ENCODE measurements at places on chromosomes 12 and 14.

DNA sequence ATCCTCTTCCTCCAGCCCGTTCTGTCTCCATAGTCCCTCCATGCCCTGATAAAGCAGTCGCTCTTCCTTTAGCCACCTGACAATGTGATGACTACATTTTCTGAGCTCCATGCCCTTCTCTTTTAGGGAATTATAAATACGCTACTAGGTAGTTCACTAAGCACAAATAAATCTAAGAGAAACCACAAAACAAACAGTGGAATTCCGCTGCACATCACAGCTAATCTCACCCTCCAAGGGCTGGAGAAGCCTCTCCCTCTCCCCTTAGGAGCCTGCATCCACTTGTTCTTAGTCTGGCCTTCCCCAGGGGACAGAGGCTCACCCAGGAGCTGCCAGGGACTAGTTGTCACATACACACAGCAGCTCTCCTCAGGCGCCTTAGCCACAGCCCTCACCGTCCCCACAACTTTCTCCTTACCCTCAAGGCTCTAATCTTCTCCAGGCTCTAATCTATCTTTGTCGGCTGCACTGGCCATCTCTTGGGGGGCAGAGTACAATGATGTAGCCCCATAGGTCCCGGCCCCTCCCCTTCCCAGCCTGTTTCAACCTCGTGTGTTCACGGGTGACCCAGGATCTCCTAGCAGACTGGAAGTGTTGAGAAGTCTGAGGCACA lies 55.9 kb upstream of the GPR68 start:
- peak; percentile 25 for DNase-seq

DNA sequence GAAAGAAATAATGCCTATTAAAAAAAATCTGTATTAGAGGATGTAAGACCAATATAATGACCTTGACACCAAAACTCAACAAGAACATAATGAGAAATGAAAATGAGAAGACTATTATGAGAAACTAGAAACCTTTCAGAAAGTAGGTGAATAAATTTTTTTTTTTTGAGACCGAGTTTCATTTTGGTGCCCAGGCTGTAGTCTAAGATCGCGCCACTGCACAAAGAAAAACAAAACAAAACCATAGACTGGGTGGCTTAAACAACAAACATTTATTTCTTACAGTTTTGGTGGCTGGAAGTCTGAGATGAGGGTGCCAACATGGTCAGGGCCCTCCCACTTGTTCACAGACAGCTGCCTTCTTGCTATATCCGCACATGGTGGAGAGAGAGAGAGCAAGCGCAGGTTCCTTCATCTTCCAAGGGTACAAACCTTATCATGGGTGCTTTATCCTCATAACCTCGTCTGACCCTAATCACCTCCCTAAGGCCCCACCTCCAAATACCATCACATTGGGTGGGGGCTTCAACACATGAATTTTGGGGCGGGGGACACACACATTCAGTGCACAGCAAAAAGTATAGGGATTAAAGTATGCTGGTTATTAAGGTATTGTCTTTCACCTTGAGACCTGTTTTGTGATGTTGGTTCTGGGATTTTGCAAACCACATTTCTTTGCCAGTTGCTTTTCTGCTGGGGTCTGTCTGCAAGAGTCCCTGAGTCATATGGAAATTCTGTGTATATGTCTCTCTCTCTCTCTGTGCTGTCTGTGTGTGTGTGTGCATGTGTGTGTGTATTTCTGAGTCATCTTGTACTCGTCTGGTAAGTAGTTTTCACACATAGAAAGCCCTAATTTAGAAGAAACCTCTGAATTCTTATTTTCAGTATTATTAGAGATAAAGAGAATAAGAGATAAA lies 26.2 kb downstream of the ZCRB1 start:
- peak; percentile 72 for DNase-seq

DNA sequence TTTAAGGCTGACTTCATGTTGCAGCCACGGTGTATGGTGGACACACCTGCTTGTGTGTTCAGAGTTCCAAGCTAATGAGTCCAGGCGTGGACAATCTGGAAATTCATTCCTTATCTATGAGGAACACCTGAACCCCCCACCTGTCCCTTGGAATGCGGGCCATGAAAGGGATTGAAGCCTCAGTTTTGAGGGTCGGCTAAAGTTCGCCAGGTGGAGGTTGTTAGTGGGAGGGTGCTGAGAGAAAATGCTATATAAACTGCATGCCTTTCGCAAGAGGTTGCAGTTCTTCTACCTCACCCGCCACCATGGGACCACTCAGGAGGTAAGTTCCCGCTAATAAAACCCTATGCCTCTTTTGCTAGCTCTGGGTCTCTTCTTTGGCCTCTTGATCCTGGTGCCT lies 348.0 kb downstream of the BCL11B start:
- DNase-seq, result no peak

DNA sequence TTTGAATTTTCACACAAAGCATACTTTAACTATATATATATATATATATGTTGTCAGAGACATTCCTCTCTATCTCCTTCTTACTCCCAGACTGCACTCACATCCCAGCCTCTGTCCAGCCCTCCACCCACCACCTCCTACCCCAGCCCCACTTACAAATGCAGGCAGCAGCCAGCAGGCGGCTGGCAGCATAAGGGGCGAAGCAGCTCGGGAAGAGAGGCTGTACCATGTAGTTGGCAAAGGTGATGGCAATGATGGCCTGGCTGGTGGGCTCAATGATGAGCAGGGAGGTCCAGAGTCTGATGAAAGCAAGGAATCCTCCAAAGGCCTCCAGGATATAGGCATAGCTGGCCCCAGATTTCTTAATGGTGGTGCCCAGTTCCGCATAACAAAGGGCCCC lies 2.5 kb downstream of the SLC7A7 start:
- no peak for DNase-seq

DNA sequence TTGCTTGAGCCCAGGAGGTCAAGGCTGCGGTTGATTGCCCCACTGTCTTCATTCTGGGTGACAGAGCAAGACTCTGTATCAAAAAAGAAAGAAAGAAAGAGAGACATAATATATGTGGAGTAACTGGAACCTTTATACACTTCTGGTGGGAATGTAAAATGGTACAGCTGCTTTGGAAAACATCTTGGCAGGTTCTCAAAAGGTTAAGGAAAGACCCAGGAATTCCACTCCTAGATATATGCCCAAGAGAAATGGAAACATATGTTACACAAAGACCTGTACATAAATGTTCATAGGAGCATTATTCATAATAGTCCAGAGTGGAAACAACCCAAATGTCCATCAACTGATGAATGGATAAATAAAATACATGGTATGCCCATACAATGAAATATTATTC lies 7.2 kb downstream of the RBMS2 start:
- no peak for DNase-seq

- peak; percentile 64 for DNase-seq
These were observed 5.4 kb downstream of the DDN start for GRCh38 chr12:48993787-48994186.

DNA sequence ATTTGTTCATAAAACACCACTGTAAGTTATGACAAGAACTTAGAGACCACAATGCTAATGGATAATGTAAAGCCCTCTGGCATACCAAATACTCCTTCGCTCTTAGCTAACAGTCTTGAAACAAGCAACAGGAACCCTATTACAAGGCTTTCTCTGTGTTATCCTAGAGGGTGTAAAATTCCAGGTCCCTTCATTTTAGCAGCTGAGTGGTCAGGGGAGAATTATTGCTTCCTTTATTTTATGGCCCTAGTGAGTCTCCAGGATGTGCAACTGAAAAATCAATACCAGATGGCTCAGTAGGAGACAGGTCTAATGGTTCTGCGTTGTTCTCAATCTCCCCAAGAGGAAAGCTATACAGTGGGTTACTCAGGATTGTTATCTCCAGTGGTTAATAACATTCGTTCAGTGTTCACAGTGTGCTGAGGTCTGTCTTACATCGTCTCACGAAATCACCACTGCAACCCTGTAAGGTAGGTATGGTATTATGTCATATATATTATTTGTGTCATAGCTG lies 172.7 kb upstream of the CNOT2 start:
- DNase-seq, result no peak

- no peak for DNase-seq
These were observed 71.7 kb downstream of the TRAF3 start for GRCh38 chr14:102848830-102849525.

DNA sequence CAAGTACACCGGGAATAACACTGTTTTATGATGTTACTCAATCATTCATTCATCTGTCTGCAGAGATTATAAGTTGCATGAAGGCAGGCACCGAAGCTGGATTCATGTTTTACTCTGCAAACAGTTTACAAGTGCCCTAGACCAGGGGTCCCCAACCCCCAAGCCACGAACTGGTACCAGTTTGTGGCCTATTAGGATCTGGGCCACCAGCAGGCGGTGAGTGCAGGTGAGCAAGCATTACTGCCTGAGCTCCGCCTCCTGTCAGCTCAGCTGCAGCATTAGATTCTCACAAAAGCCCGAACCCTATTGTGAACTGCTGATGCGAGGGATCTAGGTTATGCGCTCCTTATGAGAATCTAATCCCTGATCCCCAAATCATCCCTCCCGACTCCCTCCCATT lies 38.1 kb upstream of the PLXNC1 start:
- no peak for DNase-seq

GRCh38 chr12:67578976-67579661 lies 69.4 kb upstream of the DYRK2 start:
- peak; percentile 13 for DNase-seq

- peak; percentile 92 for DNase-seq
These were observed 333.9 kb upstream of the LMO3 start for GRCh38 chr12:16939871-16940306.

- no peak for DNase-seq
These were observed 56.9 kb downstream of the AMN start for GRCh38 chr14:102979406-102979805.

DNA sequence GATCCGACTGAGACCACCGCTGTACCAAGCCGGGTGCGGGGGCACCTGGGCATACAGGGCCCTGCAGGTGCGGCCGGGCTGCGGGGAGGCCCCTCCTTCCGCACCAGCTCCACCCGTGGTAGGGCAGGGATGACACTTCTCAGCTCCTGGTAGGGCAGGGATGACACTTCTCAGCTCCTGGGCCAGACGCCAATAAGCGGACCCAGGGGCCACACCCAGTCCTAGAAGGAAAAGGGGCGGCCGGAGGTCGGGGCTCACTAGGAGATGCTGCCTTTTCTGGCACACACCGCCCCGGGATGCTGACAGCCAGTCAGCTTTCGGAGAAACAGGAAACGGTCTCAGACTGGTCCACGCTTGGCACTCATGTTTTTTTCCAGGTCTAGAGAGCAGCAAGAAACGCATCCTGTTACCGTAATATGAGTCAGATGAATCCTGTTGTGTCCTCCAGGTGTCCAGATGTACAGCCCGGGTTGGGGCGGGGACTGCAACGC lies 34.8 kb downstream of the NFKBIA start:
- peak; percentile 91 for DNase-seq

DNA sequence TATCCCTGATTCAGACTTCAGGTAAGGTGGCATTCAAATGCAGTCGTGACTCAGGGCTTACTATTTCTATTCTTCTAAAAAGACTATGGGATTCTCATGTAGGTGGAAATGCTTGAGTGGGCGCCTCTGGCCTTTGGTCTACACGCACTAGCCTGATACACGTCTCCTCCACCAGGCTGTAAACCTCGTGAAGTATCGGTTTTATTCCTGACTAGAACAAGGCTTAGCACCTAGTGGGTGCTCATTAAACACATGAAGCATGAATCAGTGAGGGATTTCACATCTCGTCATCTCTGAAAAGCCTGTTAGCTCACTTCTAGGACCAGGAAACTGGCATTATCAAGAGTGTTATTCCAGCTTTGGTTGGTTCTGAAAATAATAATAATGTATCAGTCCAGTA lies 17.7 kb upstream of the HNF1A start:
- peak; percentile 61 for DNase-seq

DNA sequence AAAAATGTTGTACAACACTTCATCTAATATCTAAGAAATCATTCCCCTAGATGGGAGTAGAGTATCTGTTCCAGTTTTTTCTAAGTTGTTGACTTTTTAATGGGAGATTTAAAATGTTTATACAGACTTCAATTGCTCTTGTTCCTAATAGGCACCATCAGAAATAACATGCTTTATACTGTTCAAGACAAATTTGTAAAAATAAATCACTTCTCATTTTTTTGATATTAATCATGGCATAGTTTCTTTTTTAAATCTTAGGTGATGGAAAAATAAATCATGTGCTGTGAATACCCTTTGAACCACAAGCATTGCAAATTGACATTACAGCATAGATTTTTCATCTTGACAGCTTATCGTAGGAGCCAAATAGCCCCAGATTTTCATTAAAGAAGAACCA lies 473.5 kb upstream of the MGAT4C start:
- DNase-seq, result no peak

DNA sequence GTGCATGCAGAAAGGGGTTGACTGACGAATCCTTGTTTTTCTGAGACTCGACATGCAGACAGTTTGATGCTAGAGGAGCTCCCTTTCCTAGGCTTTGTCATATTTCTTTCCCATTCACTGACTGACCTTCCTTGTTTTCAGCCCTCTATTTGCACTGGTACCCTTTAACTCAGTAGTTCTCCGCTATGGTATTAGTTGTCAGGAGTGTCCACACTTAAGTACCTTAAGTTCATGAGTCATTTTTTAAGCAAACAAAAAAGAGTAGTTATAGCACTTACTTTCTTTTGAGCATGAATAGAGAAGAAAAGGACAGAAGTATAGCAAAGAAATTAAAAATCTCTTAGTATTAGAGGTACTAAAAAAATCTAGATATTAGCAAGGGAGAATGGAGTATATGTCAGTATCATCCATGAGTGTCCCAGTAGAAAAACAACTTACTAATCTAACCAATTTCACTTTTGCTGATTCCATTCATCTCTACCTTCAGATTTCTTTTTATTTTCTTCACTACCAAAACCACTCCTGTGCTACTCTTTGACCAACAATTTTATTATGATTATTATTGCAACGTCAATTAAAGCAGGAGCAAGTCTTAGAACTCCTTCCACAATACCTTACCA lies 8.3 kb downstream of the ATP2B1 start:
- DNase-seq, result peak; percentile 20

- peak; percentile 27 for DNase-seq
These were observed 7.7 kb upstream of the TMEM132D start for GRCh38 chr12:129911428-129912049.

DNA sequence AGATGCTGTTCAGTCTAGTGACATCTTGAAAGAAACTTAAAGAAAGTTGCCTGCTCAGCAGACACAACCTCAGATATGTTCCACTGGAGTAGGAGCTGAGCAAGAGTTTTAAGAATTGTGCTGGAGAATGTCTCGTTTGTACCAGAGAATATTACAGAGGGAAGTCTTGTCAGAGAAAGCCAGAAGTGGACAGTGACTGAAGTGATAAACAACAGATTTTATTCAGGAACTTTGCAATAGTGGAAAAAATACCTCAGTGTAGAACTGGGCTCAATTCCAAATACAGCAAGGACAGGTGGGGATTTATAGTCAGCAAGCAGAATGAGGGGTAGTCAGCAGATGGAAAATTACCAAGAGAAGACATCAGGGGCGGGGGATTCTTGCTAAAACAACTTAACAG lies 18.6 kb downstream of the ZDHHC17 start:
- no peak for DNase-seq

- DNase-seq, result no peak
These were observed 12.6 kb upstream of the TTC7B start for GRCh38 chr14:90828642-90829487.

All from epithelial cell of esophagus (primary cell).